ENCODE measurements at places on chromosomes 4 and X.

- DNase-seq, result no peak
These were observed 113.3 kb downstream of the ELOVL6 start for GRCh38 chr4:110085131-110085530.

DNA sequence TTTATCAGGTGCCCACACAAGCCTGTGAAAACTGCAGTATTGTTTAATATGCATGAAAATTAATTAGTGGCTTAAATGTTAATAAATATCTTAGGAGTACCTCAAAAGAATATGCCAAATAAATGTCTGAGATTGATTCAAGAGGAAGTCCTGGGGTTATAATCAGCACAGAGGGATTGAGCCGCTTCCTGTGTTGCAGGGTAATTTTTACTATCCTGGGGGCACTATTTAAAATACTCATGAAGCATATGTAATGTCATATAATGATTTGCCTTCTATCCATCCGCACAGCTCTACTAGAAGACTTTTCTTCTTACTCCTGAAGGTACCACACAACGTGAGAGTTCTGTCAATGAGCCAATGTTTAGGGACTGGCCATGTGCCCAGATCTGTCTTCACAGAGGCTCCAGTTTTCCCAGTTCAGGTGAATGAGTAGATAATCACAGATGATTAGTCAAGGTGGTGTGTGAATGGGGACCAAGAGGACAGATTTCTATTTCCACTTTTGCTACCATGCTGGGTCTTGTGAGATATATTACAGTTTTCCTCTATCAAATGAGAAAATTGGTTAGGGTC, 233.3 kb downstream of the USP46 start:
- no peak for DNase-seq

DNA sequence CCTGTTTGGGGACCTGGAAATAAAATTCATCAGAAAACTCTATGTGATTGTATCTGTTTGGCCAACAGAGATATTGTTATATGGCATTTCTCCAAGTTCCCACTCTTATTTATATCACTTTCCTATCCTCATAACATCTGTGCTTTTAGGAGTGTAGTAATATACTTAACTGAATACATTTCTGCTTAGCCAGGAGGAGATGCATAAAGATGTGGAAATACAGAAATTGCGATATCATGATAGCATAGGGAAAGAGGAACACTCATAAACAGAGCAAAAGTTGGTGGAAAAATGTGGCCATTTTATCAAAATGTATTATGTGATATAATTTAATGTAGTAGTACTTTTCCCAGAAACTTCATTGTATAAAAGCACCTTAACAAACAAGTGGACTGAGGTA, 46.1 kb upstream of the TSPAN7 start:
- no peak for DNase-seq

- DNase-seq, result no peak
These were observed 150.1 kb downstream of the HNRNPD start for GRCh38 chr4:82223715-82224114.

GRCh38 chrX:78958419-78959116, 13.4 kb downstream of the P2RY10 start:
- no peak for DNase-seq

- no peak for DNase-seq
These were observed 163.1 kb downstream of the SMARCA1 start for GRCh38 chrX:129360175-129360574.

DNA sequence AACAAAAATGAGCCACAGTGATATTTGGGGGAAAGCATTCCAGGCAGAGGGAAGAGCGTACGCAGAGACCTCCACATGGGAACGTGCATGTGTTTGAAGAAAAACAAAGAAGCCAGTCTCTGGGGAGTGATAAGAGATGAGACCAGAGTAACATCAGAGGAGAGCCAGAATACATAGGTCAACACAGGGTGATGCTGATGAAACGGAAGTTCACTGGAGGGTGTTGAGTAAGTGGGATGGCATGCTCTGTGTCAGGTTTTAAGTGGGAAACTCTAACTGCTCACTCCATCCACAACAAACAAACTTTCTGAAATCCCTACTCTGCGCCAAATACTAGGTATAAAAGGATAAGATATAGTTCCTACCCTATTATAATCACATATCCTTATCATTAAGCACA, 110.0 kb downstream of the ARHGAP6 start:
- no peak for DNase-seq

GRCh38 chr4:132330994-132331393, 818.1 kb upstream of the PCDH10 start:
- no peak for DNase-seq

GRCh38 chr4:4663028-4663427, 121.2 kb upstream of the STX18 start:
- DNase-seq, result no peak

DNA sequence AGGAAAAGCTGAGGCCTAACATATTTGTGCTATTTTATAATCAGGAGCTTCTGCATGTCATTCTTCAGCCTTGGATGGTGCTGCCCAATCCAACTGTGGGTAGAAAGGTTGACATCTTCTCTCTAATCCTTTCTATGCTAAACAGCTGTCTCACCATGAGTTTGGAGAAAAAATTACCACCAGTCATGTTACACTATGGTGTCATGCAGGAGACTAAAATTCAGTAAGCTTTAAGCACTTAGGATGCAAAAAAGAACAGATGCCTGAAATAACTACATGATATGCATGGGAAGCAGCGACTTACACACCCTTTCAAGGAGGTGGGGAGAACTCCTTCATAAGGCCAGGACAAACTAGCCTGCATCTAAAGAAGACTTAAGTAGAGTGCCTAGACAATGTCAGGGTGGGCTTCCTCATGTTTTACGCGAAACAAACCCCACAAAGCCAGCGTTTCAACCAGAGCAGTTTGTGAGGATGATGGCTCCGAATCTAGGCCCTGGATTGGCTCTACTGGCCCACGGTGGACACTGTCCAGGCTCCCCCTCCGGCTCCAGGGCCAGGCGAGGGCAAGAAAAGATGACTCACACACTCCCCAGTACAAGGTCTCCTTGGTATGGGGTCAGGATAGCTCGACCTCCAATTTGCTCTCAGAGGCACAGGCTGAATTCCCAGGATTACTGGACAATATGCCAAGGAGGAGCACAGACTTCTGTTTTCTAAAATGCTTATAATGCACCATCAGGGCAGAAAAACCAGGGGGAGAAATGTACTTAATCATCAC, 45.1 kb downstream of the STX18 start:
- no peak for DNase-seq

- DNase-seq, result no peak
These were observed 46.1 kb downstream of the HTRA3 start for GRCh38 chr4:8315435-8316250.

GRCh38 chr4:126513596-126513995, 1119.2 kb upstream of the INTU start:
- no peak for DNase-seq

GRCh38 chr4:48290146-48290772, 20.6 kb upstream of the TEC start:
- DNase-seq, result no peak

DNA sequence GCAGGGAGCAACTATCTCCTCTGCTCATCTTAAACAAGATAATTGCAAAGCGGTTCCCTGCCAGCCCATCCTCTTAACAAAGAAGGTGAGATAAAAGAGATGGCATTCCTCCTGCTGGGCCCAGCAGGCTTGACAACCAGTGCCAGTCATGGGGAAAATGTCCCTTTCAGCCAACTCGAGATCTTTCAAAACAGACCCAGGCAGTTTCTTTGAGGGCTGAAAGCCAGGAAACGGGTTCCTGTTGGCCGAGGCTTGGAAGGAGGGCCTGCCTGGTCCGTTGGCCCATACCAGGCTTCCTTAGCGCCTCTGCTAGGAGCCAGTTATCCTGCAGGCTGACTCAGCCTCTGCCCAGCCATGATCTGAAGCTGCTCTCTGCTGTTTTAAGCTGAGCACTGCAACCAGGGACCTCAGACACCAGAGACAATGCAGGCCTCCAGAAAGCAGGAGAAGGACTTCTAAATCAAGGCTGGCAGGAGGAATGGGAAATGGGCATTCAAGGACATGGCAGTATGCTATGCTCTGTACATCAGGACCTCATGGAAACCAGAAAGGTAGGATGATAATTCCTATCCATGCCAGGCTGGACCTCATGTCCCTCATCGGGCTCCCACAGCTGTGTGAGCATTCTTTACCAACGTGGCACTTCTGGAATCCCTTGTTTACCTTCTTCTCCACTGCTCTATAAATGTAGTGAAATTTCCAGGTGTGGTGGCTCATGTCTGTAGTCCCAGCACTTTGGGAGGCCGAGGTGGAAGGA, 42.4 kb upstream of the SLC2A9 start:
- DNase-seq, result no peak
